ENCODE measurements at places on chromosomes 2 and 18. TPM values are rescaled to one million over a fixed set of nuclear protein-coding genes. Genes with fewer than 3 reads are reported as not detected.

ELOA2 gene
- total RNA-seq, result not detected

LTBP1 gene
- total RNA-seq, result 41.9 TPM

RMC1 gene
- 30.1 TPM for total RNA-seq

TDRD15 gene
- total RNA-seq, result not detected

Measured in pulmonary artery endothelial cell (primary cell).